ENCODE measurements at places on chromosomes 6 and 20.

- no peak for DNase-seq
Measured at GRCh38 chr6:3616565-3617176, 134.8 kb downstream of the PXDC1 start.

DNA sequence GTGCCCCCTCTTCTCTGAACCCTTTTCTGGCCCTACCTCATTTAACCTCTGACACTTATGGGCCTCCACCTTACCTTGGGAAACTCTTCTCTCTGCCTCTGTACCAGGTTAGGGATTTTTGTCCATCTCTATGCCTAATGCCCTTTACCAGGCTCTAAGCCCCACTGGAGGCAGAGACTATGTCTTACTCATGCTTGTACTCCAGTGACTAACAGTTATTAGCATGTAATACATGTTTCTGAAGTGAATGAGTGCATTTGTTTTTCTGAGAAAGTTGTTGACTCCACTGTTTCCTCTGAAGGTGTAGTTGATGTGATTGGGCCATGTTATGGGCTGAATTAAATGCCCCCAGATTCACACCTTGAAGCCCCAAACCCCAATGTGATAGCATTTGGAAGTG lies 234.3 kb downstream of the PACRG start:
- DNase-seq: no peak

- DNase-seq: no peak
Measured at GRCh38 chr20:54438166-54438565, 37.2 kb upstream of the DOK5 start.

- no peak for DNase-seq
Measured at GRCh38 chr6:53593001-53593488, 48.1 kb upstream of the GCLC start.

DNA sequence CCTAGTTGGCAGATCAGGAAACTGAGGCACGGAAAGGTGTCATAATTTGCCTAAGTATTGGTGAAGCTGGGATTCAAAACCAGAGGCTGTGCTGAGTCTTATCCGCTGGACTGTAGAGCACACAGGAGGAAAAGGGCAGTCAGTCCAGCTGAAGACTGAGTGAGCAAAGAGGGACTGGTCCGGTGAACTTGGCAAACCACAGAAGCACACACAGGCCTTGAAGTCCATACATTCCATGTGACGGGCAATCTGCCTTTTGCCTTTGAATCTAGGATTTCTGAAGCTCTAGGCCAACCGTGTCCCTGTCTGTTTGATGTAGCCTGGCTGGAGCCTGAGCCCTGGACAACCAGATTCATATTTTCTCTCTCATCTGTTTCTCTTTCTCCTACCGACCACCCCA lies 34.3 kb upstream of the EPB41L1 start:
- no peak for DNase-seq

GRCh38 chr6:16322666-16323312 lies 84.4 kb downstream of the GMPR start:
- peak; percentile 56 for DNase-seq

DNA sequence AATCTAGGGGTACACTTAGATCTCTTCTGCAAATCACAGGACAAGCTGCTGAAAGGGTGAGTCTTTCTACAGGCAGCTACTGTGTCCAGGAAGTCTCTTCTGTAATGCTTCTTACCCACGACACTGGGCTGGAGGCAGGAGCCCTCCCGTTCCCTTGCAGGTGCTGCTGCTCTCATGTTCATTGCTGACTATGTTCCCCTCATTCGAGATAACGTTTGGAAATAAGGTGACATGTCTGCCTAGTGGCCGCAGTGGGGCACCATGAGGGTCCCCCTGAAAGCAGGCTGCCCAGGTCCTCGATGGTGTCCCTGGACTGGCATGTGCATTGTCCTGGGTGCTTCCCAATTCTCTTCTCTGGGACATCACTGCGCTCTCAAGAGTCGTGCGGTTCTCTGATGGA lies 74.7 kb downstream of the SYNJ2 start:
- DNase-seq: no peak

- no peak for DNase-seq
Measured at GRCh38 chr20:3808544-3808943, 11.8 kb upstream of the AP5S1 start.

DNA sequence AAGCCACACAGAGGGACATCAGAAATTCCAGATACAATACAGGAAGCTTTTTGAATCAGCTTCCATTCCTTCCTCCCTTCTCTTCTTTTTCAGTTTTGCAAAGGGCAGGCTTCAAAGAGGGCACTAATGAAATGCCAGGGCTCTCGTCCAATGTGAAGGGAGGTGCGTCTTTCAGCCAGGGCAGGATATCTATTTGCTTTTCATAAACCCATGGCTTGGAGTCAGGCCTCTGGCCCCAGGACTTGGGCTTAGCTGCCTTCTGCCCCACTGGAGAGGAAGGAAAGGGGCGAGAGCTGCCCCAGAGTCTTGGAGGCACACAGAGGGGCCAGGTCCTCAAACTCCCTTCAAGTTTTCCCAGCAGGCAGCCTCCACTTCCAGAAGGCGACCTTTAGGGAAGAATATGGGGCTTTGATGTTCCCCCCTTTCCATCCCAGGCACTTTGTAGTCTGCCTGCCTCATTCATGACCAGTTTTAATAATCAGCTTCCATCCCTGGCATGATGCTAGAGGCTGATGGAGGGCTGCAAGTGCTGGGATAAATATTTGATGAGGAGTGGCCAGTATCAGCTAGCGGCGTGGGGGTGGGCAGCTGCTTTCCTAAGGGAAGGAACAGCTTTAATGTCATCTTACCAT lies 234.8 kb downstream of the NRN1 start:
- DNase-seq: no peak

GRCh38 chr20:47189060-47189459 lies 167.4 kb downstream of the ZMYND8 start:
- no peak for DNase-seq

GRCh38 chr6:17156112-17156921 lies 54.5 kb downstream of the STMND1 start:
- peak; percentile 53 for DNase-seq

- no peak for DNase-seq
Measured at GRCh38 chr6:1326535-1327121, 14.7 kb downstream of the FOXQ1 start.

GRCh38 chr6:167462514-167463312 lies 137.8 kb downstream of the TTLL2 start:
- DNase-seq: no peak

DNA sequence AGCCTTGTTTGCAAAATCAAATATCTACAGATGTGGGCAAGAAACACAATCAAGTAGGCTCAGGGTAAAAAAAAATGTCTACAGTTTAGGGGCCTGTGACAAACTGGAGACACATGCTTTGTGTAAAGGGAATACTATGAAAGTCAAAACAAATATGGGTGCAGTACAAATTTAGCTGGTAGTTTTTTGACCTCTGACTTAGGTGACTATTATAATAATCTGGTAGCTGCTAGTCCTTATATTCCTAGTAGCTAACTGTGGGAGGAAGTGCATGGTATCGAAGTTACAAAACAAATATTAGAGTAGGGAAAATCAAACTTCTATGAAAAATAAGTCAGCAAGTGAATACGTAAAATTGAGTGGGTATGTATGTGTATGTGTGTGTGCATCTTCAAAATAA lies 35.4 kb downstream of the CYP24A1 start:
- no peak for DNase-seq

- DNase-seq: no peak
Measured at GRCh38 chr20:40282941-40283340, 406.1 kb downstream of the MAFB start.

DNA sequence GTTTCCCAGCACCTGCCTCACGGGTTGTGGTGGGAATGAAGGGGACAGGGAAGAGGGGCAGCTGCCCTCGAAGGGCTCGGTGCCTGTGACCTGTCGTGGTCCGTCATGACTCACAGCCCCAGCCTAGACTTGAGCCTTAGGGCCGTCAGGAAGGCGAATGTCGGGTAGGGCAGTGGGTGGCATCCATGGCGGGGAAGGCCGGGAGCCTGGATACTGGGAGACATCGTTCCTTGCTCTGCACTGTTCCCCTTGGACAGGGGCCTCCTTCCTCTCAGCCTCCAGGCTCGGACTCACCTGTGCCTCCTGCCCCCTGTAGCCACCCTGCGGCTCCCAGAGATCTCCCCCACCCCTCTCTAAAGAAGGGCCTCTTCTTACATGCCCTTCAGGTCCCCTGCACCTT lies 52.2 kb upstream of the APCDD1L start:
- DNase-seq: no peak

- no peak for DNase-seq
Measured at GRCh38 chr6:42315259-42315990, 97.8 kb upstream of the MRPS10 start.

DNA sequence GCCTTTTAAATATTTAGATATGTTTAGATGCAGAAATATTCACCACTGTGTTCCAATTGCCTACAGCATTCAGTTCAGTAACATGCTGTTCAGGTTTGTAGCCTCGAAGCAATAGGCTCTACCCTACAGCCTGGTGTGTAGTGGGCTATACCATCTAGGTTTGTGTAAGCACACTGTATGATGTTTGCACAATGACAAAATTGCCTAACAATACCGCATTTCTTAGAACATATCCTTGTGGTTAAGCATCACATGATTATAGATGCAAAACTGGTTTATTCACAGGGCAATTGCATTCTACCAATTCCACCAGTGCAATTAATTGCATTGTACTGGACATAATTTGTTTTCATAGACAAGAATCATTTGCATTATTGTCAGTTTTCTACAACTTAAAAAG lies 7.9 kb upstream of the SLC22A16 start:
- no peak for DNase-seq

DNA sequence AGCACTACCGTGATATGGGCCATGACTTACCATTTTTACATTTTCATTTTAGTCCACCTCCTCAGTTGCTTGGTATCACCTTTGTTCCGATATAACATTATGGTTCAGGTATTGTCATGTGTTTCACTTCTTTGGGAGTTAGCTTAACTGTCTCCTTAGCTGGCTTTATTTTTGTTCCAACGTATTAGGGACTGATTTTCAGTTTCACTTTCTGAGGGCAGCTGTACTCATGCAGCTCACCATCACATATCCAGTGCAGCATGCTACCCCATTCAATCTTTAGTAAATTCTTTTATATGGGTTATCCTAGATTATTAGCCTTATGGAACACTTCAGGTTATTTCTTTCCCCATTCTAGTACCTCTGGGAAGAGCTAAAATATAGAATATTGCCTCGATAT lies 362.2 kb upstream of the IRAK1BP1 start:
- DNase-seq: no peak

GRCh38 chr20:23362392-23363256 lies 642 bp downstream of the GZF1 start:
- DNase-seq: no peak

DNA sequence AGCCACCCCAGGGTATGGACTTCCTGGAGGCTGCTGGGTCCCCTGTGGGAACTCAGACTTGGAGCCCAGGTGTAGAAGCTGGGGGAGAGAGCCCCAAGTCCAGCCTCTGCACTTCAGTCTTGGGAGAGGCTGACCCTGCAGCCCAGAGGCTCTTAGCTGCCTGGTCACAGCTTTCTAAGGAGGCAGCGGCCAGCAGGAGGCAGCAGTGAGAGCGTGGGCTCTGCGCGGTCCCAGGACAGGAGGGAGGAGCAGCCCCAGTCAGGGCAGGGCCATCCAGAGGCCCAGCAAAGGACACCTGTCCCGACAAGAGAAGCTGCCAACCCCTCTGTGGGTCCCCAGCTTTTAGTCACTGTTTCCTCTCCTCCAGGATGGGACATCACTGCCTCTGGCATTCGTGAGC lies 9.4 kb downstream of the TREML2 start:
- no peak for DNase-seq

DNA sequence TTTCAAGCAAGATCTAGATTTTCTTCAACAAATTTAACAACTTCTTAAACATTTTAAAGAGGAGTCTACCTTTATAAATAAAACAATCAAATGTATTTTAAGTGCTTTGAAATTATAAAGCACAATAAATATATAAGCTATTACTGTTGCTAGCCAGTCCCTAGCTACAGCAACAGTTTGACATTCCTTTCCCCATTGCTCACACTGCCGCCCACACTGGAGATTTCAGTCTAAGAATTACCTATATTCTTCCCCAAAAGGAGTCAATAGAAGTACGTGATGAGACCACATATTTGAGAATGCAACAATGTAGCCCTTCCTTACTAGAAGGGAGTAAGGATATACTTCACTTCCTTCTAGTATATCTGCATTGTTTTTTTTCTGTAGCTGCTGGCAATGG lies 65.3 kb upstream of the RNF146 start:
- DNase-seq: no peak

DNA sequence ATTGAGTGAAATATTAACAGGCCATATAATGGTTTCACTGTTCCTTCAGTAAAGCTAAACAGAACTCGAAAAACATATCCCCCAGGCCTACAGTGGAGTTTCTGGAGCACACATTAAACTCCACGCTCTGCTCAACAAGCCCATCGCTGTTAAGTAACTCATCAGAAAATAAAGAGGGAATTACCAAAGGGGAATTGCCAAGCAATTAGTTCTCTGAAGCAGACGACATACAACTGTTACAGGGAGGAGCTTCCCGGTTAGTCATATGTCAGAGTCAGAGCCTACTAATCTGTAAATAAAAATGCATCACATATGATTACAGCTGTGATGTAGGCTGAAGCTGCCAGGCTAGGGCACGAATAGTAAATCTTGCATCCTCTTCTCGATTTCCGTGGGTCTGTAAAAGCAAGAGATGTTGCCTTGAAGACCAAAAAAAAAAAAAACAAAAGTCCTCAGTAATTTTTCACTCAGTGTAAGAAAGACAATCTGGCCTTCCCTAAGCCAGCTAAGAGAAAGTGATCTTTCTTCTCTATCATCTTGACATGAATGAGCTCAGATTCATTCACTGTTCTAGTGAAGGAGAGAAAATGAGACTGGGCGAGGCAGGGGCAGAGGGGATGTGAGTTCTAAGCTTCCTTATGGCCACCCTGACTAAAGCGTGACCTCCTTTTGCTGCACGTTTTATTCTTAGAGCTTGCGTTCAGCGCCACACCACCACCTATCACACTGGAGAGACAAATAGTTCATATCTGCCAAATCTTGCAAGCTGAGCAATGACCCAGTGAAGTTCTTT lies 13.8 kb downstream of the ATXN1 start:
- no peak for DNase-seq

DNA sequence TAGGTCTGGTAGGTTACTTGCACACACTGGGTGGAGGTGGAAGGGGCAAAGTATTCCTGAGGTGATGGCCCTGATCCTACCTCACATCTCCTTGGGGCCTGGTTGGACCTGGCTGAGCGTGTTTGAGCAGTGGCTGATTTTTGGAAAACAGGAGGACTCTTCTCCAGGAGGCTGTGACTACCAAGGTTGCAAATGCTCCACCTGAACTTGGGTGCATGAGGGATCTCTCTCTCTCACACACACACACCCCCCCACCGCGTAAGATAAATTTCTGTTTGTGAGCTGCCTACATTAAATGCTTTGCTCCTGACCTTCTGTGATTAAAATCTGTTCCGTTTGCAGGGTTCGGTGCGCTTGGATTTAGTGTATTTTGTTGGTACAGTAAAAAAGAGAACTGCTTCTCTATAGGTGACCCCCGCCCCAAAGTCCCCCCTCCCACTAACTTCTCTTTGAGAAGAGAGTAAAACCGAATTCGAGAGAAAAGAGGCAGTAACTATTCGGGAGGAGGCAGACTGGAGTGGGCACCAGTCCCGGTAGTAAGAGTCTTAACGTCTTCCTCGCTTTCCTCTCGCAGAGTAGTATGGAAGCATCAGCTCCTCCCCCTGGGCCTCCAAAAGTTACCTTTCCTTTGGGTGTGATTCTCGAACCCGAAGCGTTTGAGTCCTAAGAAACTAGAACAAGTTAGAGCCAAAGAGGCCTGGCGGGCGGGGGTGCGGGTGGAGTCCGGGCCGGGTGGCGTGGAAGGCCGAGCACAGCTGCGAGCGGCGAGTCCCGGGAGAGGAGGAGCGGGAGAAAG lies 585 bp upstream of the DSE start:
- DNase-seq: no peak

- DNase-seq: no peak
Measured at GRCh38 chr20:59333951-59334350, 33.5 kb downstream of the EDN3 start.

- peak; percentile 43 for DNase-seq
Measured at GRCh38 chr20:23419995-23420901, 1.0 kb downstream of the NAPB start.
